Hematopoietic multipotent progenitor cell treated with erythropoietin and hydrocortisone succinate and interleukin-3 and kit ligand, for 8 days (in vitro differentiated cells): ENCODE measurements at places on chromosomes 2 and 18.

DNA sequence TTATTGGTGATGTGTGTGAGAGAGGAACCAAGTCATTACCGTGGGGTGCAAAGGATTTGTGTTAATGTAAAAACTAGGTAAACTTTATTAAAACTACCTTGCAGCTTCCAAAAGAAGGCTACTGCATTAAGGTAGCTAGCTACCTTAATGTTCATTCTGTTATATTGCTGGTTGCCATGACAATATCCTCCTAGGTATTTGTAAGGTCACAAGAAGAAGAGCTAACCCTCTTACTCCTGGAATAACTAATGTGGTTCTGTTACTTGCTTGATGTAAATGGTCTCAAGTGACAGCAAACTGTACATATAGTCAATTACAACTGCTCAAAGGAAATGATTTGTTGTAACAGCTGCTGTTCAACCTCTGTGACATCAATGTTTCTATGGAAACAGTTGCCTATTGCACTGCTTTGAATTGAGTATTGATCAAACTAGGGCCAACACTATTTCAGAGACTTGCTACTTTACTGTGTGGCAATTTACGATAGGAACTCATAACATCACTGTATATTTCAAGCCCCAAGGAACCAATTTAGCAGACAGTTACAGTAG is 319.8 kb upstream of the HNRNPA3 start:
- DNase-seq, result no peak

DNA sequence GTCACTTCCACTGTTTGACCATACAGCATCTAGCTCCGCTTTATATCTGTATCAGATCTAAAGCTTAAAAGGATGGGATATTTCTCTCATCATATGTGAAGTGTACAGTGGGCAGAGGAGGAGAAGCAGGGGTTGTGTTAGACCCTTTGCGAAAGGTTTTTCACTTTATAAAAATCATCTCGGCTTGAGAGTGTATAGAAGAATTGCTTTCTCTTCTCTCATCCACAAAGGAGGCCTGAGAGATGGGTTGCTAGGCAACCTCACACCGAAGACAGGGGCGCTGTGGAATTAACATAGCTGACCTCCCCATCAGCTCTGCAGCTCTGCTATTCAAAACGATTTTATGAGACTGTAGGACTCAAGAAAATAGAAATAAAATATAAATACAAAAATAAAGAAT is 70.2 kb upstream of the GALNT3 start:
- DNase-seq, result no peak

DNA sequence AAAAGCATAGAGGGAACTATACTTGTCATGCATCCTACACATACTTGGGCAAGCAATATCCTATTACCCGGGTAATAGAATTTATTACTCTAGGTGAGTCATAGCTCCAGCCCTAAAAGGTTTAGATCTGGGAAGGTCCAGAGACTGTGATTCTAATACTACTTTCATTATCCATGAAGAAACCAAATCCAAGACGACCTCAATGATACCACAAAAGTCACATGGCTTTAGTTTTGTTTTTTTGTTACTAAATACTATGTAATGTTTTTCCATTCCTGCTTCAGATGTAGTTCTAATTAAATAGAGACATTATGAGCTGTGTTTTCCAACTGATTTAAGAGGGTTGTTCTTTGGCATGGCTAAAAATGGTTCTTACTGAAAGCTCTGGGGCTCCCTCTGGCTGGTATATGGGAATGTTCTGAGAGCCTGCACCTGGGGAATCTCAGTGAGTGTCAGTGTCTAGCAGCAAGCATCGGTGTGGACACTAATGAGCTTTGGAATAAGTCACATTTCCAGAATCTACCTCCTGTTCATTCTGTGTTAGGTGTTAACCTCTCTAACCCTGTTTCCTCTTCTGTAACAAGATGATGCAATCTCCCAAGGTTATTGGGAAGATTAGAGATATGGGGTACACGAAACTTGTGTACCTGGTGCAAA is 20.5 kb upstream of the IL1RL2 start:
- DNase-seq, result peak; percentile 3

DNA sequence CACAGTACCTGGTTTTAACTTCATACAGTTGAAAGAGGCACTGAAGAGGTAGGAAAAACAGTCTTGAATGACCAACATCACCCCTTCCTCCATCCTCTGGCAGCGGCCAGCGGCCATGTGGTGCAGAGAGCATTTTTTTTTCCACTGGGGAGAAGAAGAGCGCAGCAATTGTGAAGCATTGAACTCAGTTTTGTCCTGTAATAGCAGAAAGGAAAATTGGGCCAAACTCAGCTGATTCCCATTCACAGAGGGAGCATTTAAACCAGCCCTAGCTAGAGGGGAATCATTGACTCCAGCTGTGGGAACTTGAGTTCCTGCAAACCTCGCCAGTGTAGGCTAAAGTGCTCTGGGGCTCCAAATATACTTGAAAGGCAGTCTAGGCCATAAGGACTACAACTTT is 316.6 kb upstream of the CHST9 start:
- DNase-seq, result no peak

DNA sequence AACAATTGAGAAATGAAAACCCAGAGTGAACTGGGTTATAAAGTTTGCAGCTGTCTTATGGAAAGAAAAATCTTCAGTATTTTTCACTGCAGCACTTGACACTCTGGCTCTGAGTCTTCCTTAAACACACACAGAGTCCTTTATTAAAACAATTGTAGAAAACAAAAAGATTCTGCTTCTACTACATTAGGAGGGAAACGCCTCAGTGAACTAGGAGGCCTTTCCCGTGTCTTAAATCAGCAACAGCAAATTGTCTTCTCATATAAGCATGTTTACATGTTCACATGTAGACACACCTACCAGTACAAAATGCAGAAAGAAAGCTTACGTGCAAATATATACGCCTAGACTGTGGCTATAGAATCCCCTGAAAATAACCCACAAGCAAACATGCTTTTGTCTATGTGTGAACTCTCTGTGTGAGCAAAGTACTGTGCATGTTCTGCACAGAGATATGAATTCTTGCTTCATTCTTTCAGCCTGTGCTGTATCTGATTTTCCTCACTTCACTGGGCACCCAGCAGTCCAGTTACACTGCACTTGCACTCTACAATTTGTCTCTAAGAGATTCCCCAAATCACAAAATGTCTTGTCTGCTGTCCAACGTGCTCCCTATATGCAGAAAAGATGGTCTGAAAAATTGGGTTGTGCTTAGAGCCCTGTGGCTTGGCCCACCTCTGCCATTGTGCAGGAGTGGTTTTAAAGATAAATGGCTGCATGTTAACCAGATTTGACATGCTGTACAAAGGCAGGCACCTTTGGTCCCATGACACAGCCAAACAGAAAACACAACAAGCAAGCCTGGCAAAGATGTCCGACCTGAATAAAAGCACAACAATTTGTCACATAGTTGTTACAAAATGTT is 24.5 kb downstream of the ZEB2 start:
- DNase-seq, result peak; percentile 58

- no peak for DNase-seq
Measured at GRCh38 chr2:152647552-152647951, 69.7 kb downstream of the PRPF40A start.

DNA sequence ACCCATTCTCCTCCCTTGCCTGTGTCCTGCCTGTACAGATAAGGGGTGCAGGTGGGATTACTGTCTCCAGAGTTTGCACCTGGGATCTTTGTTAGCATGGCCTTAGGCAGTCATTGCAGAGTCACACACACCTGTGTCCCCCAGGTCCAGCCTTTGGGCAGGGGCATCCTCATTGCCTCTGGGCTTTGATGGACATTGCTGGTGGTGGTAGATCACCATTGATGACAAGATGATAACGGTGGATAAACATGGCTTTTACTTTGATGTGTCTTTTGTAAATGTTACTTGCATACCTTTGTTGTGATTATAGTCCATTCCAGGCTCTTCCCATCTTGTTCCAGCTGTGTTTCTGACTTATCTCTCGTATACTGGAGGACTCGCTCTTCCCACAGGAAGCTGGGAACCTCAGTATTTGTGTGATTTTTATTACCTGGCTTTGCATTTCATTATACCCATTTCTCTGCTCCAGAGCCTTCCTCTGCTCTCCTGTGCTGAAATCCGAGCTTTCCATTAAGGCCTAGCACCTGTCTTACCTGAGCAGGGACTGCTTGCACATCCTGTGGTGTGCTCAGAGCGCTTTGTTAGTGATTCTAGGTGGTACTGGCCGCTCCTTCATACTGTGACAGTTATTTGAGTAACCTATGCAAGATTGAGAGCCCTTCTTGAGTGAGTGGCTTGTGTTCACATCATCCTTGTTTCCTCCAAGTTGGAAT is 79.2 kb downstream of the PTPRM start:
- DNase-seq, result no peak

DNA sequence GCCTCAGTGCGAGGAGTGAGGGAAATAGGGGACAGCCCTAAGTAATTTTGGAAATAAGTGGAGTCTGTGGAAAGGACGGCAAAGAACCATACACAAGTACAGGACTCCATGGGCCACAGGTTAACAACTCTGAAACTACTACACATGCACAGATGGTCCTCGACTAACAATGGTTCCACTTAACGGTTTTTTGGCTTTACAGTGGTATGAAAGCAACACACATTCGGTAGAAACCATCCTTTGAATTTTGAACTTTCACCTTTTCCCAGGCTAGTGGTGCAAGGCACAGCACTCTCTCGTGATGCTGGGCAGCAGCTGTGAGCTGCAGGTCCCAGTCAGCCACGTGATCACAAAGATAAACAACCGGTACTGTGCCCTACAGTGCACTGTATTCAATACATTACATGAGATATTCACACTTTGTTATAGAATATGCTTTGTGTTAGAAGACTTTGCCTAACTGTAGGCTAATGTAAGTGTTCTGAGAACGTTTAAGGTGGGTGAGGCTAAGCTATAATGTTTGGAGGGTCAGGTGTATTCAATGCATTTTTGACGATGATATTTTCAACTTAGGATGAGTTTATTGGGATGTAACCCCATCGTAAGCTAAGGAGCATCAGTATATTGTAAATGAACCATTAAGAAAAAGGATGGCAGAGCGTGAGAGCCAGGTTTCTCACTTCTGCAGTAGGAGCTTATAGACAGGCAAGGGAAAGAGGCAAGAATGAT is 44.6 kb downstream of the TBC1D8 start:
- no peak for DNase-seq

DNA sequence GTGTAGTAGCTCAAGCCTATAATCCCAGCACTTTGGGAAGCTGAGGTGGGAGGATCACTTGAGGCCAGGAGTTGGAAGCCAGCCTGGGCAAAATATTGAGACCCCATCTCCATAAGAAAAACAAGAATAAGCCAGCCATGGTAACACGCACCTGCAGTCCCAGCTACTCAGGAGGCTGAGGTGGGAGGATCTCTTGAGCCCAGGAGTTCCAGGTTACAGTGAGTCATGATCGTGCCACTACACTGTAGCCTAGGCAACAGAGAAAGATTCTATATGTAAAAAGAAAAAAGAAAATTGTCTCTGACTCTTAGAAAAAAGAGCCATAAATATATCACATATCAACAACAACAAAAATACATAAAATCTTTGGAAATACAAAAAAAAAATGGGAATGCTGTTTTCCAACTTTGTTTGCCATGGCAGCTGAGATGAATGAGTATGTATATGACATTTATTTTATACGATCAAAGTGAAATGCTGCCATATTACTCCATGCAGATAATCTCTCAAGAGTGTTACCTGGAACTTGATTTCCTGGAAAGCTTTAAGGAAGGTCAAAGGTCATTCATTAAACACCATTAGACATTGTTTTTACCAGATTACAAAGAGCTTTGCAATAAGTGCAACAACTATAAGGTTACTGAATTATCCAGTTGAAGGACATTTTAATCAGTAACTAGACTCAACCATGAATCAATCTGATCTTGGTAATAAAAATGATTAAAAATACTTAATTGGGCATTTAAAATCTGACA is 19.7 kb upstream of the DAPL1 start:
- DNase-seq, result peak; percentile 12

DNA sequence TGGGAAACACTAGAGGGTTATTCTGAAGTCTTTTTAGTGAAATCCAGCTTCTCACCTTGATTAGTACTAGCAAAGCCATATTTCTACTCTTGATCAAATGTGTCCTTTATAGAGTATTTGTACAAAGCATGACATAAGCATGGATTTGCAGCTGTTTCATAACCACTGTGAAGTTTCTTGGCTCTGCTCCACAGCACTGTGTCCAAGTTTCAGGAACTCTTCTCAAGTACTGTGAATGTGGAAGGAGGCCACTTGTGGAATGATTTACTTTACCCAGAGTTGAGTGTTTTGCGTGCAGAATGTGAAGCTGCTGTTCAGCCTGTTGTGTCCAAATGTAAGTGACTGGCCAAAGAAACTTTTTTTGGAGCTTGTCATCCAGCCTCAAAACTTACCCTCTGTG is 16.2 kb upstream of the MAPRE2 start:
- no peak for DNase-seq

- DNase-seq, result peak; percentile 89
Measured at GRCh38 chr18:3594760-3595368, 144.9 kb downstream of the TGIF1 start.

- DNase-seq, result peak; percentile 93
Measured at GRCh38 chr18:8562919-8563318, 46.3 kb upstream of the RAB12 start.

DNA sequence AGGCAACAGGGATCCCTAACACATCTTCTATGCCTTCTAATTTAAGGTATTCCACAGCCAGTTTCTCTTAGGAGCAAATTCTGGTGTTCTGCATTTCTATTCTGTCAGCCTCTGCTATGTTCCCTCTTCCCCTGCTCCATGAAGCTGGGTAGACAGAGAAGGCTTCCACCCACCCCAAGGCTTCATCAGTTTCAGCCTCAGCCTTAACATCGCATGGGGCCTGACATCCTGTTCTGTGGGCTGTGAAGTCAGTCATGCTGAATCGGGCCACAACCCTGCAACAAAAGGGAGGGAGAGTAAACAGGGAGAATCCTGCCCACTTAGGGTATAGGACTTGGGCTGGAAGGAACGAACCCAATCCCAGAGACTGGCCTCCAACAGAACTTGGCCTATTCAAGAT is 70.6 kb upstream of the PPM1B start:
- no peak for DNase-seq

DNA sequence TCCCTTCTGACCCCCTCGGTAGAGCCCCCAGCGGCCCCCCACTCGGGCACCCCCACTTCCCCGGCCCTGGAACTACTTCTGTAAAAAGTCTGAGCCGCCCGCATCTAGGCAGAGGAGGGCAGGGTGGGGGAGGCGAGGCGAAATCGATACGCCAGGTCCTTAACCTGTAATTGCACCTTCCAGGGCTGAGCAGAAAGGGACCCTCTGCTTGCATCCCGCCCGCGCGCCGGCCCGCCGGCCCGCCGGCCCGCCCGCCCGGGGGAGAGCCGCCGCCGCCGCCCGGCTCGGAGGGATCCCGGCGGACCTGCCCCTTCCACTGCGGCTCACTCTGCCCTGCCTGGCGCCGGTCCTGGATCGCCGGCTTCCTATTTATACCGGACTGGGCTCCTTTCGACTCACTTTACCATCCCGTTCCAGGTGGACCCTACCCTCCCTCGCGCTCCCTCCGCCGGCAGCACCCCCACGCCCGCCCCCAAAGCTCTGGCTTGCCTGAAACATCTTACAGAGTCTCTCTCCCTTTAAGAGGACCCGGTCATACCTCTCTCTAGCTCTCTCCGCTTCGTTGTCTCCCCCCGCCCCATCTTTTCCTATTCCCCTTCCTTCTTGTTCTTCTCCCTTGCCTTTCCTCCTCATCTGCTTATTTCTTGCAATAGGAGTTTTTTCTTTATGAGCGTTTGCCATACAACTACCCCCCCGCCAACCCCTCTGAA is 797 bp downstream of the KLHL14 start:
- no peak for DNase-seq
